Aorta (tissue), 5 donors: ENCODE measurements at places on chromosomes 1 and 21. TPM values are rescaled to one million over a fixed set of nuclear protein-coding genes. Genes with fewer than 3 reads are reported as not detected.

DNTTIP2 gene
- 36.6 TPM for total RNA-seq

DNA sequence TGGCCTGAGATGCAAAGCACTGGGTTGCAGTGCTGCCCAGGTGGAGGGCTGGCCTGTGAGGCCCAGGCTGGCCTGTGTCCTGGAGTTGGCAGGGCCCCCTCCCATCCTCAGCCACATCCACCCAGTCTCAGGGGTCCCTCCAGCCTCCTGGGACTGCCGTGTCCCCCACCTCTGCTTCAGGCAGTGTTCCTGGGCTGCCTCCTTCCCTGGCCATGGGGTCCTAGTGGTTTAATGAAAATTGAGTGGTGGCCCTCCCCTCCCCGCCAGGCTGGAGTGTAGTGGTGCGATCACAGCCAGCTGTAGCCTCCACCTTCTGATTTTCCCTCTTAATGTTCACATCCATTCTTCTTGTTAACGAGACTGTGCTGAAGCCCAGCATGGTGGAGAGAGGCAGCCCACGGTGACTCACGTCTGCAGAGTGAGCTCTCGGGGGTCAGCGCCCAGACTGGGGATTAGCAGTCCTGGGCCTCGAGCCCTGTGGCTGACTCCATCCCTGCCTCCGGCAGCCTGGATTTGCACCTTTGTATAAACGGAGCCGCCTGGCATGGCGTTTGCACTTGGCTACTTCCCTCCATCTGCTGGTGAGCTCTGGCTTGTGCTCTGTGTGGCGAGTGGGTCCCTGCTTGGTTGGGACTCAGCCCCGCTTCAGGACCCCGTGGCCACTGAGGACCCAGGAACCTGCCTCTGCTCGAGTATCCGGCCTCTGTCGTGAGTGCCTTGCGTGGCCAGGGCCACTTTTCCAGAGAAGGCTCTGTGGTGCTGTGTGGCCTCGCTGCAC lies 6.9 kb downstream of the MIB2 start:
- DNase-seq, result peak; percentile 77
- H3K27me3 ChIP-seq, result no peaks in the 10 kb centered on the region
- no peak overlapping the region for H3K4me3 ChIP-seq
- no peak overlapping the region for H3K27ac ChIP-seq
- H3K36me3 ChIP-seq, result no peaks in the 10 kb centered on the region
- H3K4me1 ChIP-seq, result no peaks in the 10 kb centered on the region

CYB5RL gene
- total RNA-seq, result 3.5 TPM

FBLIM1 gene
- 507 TPM for total RNA-seq

RWDD3 gene
- total RNA-seq, result 18.3 TPM
